ENCODE measurements at places on chromosomes 5 and 9.
A peak's percentile ranks its signal among the peaks of the same experiment; 100 is the strongest.

DNA sequence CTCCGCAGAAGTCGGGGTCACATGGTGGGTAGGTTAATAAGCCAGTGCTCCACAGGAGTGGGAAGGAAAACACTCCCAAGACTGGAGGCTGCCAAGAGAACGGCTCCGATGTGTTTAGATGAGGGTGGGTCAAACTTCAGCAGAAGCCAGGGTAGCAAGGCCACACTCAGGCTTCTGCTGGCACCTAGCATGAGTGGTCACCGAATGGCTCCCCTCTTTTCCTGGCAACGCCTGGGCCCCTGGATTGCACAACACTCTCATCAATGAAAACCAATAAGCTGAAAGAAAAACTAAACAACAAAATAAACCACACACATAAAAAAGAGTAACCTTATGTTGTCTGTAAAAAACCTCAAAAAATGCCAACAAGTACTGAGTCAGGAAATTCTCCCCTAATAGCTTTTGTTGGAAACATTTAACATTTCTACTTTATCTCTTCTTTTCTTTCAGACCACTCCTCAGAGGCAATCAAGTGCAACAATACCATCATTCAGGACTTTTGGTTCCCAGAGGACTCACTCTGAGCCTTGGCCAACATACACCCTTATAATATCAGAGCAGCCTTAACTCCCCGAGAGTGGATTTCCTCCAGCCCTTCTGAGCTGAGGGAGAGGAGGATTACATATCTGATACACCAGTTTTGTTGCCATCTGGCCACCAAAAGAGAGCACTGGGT lies 279.9 kb downstream of the ENC1 start:
- no peak for DNase-seq

GRCh38 chr5:56607074-56607473 lies 208.3 kb upstream of the MAP3K1 start:
- DNase-seq, result no peak

DNA sequence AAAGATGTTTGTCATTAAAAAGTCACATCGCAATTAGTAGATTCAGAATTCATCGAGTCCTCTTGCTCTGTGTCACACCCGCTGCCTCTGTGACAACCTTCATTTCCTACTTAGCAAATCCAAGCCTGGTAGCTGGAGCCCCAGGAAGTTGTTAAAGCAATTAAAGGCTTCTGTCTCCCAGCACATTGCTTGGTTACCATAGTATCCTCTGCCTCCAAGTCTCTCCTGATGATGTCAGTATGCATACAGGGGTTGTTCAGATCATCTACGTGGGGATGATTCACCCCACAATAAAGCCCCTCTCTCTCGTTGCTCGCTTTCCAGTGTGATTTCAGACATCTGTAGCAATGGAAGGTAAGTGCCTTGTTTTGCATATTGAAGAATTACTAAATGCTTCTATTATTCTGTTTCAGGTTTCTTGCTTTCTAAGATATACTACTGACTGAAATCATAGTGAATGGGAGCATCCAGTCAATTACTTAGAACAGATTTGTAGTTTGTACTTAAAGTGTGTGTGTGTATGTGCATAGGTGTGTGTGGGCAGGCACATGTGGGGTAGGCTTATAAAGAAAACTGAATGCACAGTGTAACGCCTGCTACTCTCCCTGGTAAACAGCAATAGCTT lies 52.9 kb downstream of the PAM start:
- DNase-seq, result no peak

DNA sequence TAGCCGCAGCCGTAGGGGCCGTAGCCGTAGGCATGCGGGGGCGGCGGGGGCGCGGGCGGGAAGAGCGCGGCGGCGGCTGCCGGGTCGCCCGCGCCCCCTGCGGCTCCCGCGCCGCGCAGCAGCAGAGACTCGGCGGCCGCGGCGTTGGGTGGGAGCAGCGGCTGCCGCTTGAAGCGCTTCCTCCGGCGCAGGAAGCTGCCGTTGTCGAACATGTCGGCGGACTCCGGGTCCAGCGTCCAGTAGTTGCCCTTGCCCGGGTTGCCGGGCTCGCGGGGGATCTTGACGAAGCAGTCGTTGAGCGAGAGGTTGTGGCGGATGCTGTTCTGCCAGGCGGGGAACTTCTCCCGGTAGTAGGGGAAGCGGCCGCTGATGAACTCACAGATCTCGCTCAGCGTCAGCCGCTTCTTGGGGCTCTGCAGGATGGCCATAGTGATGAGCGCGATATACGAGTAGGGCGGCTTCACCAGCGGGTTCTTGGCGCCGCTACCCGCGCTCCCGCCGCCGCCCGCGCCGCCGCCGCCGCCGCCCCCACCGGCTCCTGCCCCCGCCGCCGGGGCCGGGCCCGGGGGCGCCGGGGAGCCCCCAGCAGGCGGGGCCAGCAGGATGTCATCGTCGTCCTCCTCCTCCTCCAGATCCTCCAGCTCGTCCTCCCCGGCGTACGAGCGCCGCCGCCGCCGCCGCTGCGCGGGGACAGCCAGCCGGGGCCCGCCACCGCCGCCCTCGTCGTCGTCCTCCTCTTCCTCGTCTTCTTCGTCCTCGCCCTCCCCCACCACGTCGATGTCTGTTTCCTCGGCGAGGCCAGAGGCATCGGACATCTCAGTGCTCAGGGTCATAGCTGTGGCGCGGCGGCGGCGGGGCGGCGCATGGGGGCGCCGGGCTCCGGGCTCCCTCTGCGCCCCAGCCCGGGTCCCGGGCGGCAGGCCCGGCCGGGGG lies 781 bp downstream of the FOXD1 start:
- DNase-seq, result peak; percentile 41

DNA sequence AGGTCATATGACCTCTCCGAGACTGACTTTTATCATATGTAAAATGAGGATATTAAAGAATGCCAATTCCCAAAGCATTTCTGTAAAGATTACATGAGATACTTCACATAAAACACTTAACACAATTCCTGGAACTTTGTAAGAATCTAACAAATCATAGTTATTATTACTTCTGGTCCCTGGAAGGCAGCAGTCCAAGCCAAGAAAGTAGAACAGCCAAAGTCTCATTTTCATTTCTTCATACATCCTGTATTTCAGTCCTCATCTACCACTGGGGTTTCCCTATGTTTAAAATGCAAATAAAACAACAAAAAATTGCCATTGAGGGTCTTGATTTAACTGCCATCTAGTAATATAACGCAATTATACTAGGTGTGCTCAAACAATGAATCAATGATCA lies 179.5 kb downstream of the MARCHF11 start:
- DNase-seq, result no peak

DNA sequence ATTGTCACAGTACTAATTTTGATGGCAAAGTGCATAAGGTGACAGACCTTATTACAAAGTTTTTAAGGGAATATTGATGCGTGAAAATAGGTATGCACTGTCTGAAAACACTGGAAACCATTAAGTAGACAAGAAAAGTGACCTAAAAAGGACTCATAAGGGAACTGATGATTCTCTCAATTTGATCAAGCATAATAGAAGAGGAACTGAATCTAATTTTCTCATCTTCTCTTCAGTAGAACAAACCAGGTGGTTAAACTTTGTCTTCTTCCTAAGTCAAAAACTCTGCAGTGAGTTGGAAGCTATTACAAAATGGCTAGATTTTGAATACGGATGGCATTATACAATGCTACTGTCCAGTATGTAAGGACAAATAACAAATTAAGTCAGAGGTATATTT lies 53.4 kb downstream of the RNF145 start:
- DNase-seq, result no peak

GRCh38 chr9:2761424-2761823 lies 44.1 kb downstream of the KCNV2 start:
- DNase-seq, result no peak

GRCh38 chr5:76406673-76407072 lies 3.6 kb downstream of the IQGAP2 start:
- DNase-seq, result no peak

DNA sequence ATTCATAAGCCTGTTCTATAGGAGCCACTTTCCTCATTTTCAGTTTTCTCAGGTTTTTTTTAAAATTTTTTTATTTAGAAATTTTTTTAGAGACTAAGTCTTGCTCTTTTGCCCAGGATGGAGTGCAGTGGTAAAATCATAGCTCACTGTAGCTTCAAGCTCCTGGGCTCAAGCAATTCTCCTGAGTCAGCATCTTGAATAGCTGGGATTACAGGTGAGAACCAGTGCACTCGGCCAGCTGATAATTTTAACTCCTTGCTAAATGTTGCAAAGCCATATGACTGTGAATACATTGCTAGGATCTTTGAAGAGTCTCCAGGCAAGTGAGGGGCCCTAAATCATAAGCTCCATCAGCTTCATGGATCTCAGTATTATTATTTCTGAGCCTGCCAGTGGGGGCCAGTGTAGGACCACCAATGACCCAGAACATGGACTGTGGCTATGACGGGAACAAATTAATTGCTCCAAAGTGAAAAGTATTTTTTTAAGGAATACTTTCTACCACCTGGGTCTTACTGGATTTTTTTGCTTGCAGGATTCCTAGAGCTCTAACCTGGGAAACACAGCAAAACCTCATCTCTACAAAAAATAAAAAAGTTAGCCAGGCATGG lies 5.7 kb upstream of the GAPVD1 start:
- DNase-seq, result no peak

DNA sequence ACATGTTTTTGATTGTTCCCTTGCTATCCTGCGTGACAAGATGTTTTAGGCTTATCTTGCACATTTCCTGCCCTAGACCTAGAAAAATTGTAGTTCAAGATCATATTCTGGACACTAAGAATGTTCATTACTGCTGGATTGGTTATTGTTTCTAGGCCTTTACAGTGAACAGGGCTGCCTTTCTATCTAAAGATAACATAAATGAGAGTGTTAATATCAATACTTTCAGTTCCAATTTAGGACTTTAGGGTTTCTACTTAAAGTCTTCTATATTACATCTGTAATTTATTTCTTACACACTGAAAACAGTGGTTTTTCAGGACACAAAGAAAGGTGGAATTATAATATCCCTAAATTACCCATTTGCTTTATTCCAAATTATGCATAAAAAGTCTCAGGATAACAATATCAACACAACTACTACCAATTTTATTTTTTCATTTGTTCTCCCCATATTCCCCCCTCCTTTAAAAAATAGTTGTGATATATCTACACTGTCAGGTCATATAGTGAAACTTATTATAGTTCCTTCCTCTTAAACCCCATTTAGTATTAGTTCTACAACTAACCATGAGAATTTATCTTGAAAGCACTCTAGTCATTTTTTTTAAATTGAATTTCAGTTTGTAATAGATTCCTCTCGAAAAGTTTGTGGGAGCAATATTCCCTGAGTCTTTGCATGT lies 293.9 kb upstream of the RIOK2 start:
- no peak for DNase-seq

DNA sequence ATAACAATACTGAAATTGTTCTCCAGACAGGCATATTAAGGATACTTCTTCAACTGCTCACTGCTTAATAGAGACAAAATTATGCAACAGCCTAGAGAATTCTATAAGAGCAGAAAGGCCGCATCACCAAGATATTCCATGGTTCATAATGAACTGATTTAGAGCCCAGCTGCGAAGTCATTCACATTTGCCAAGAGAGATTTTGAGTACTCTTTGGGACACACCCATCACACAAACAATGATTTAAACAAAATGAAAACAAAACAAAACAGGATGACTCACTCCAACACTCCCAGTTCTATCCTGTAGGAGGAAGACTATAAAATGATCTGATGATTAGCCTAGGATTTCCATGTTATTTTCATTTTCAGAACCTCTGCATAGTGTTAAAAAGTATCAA lies 145.7 kb upstream of the GNA14 start:
- DNase-seq, result peak; percentile 4

DNA sequence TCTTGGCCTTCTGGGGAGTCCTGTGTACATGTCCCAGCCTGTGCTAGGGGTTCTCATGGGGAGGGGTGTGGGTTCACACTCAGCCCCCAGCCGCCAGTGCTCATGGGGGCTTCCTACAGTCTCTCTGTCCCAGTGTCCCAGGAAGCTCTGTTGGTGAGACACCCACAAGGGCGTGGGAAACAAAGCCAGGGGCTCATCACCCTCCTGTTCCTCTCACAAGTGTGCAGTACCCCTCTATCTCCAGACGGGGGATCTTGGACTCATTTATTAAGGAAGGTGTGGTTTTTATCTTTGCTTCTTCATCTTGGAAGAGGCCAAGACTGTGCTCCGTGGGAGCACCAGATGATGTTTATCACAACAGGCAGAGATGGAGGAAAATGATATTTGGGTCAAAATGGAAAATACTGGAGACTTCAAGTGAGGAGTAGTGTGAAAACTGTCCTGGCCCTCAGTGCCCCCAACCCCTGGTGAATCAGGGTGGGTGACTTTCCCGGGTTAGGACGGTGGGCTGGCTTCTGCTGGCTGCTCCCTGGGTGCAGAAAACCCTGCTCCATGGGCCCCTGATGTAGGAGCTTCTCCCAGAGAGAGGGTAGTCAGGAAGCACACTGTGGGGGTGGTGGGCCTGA lies 15.2 kb downstream of the TMEM171 start:
- DNase-seq, result no peak

DNA sequence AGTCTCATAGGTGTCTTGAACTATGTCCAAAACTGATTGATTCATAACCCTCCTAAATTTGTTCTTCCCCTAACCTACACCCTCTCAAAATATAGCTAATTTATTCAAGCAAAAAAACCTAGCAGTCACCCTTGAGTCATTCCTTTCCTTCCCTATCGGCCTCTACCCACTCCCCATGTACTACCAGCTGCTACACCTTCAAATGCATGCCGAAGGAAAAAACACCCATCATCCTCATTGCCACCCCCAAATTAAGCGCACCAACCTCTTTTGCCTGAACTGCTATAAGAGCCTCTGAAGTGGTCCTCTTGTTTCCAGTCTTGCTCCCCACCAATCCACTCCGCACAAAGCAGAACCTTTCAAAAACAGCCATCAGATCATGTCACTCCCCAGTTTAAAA lies 12.6 kb downstream of the LIFR start:
- DNase-seq, result no peak

- peak; percentile 49 for DNase-seq
These were observed 113.9 kb downstream of the DCP2 start for GRCh38 chr5:113090336-113091106.

DNA sequence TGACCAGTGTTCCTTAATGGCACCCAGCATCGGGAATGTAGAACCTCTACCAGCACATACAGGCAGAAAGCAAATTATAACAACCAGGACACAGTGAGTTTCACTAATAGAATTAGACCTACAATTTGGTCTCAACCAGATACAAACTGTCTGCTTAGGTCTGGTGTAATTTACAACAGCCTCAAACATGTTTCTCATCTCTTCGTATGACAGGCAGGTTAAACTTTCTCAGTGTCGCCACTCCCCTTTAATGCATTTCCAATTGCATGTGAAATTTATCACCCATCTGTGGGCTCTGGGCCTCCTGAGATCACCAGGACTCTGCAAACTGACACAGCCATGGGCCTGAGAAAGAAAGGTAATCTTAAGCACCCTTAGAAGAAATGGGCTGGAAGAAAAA lies 218.7 kb downstream of the DCP2 start:
- no peak for DNase-seq

GRCh38 chr9:124726886-124727285 lies 44.2 kb downstream of the NR6A1 start:
- DNase-seq, result no peak

GRCh38 chr5:107776922-107777740 lies 106.4 kb upstream of the EFNA5 start:
- DNase-seq, result no peak

- peak; percentile 42 for DNase-seq
These were observed 18.1 kb upstream of the SSBP2 start for GRCh38 chr5:81768935-81769452.

- no peak for DNase-seq
These were observed 7.3 kb upstream of the HNRNPAB start for GRCh38 chr5:178196986-178197385.

Data from NCI-H226 (cell line).